ENCODE measurements at places on chromosomes 2 and 18.

GRCh38 chr18:48336332-48336731 lies 72.9 kb downstream of the ZBTB7C start:
- no peak for DNase-seq

DNA sequence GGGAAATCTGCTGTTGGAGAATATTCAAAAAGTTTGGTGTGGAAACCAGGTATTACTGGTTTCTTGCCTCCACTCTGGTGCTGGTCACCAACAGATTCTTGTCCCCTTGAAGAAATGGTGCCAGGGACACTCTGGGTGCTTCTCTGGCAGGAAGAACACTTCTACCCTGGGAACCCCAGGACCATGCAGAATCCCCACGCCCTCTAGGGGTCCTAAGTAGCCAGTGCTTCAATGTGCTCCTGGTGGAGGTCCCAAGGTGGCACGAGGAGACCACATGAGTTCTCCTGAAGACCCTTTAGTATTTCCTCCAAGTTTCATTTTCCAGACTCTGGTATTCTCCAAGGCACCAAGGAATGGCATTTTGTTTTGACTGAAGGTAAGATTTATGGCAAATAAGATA lies 380.6 kb downstream of the TSN start:
- DNase-seq: no peak

GRCh38 chr2:96315400-96316071 lies 9.6 kb upstream of the ITPRIPL1 start:
- DNase-seq: no peak

DNA sequence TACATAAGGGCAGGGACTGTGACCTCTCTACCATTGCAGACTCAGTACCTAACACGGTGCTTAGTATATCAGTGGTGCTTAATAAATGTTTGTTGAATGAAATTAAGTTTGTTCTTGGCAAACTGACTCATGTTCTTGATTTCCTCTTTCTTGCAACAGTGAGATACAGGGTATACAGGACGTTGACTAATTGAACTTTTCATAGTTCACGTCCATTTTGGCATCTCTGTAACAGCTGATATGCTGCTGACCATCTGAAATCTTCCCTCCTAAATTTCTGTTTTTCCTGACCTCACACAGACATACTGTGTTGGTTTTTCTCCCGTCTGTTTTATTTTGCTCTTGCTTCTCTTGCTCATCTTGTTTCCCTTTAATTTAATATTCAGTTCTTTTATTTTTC lies 44.2 kb downstream of the LHCGR start:
- DNase-seq: no peak

GRCh38 chr18:71902482-71902881 lies 641.7 kb downstream of the CBLN2 start:
- DNase-seq: no peak

DNA sequence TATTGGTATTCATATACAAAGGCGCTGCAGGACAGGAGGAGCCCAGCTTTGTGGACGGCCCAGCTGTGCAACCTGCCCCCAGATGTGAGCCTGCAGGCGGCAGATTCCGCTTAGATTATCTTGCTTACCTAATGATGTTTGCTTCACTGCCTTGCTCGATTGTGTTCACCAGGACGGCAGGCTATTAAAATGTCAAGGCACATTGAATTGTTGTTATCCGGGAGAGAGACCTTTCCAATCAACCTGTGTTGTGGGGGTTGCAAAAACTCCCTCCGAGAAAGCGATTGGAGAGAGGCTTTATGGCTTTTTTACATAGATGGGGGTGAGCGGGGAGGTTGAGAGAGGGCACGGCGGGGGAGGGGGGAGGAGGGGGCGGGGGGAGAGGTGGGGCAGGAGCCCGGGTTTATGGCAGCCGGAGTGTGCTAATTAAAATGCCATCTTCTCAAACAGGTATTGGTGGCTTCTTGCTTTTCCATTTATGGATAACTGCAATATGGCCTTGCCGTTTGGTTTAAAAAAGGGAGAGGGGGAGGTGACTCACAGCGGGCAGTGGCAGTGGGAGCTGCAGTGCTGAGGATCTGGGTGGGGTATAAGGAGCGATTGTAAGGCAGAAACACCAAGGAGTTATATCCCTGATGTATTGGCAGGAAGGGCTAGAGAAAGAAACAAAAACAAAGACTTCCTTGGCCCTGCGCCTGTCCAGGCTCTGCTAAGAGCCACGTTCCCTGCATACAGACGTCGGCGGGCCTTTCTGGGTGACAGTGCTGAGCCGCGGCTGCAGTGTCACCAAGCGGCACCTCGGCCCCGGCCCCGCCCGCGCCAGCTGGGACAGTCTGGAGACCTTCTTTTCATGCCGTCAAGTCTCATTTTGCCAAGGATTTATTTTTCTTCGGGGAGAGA lies 97.2 kb downstream of the INSIG2 start:
- peak; percentile 44 for DNase-seq

- no peak for DNase-seq
These were observed 3.6 kb upstream of the LCT start for GRCh38 chr2:135840601-135841000.

- DNase-seq: no peak
These were observed 66.2 kb downstream of the MAIP1 start for GRCh38 chr2:200021449-200022114.

- DNase-seq: no peak
These were observed 736.6 kb upstream of the ZEB2 start for GRCh38 chr2:145256551-145256950.

DNA sequence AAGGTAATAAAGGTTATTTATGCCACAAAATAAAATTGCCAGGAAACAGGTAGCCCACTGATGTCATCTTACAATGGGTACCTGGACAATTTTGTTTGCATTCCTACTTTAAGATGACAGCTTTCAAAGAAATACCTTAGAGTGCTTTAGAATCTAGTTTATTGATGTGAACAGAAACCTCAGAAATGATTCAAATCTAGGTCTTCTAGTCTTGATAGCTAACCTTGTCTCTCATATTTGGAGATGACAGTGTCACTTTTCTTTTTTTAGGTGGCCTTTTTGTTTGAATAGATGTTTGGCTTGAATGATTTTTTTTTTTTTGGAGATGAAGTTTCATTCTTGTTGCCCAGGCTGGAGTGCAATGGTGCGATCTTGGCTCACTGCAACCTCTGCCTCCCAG lies 69.1 kb downstream of the PIK3C3 start:
- DNase-seq: no peak

- no peak for DNase-seq
These were observed 308.1 kb downstream of the TMX3 start for GRCh38 chr18:68406761-68407160.

DNA sequence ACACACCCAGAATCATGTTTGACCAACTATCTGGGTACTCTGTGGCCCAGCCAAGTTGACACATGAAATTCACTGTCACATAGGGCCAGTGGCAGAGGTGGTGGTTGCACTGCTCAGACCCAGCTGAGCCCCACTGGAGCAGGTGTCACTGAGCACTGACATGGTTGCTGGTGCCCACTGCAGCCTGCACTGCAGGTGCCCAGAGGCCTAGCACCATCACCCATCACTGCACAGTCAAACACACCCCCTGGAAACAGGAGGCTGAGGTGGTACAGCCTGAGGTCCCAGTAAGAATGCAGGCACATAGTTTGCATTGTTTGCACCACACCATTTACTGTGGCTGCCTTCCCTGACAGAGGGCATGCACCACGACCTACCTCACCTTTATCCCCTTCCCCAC lies 278.7 kb upstream of the MGAT5 start:
- no peak for DNase-seq

- no peak for DNase-seq
These were observed 250.3 kb upstream of the TCF4 start for GRCh38 chr18:55838319-55838718.

DNA sequence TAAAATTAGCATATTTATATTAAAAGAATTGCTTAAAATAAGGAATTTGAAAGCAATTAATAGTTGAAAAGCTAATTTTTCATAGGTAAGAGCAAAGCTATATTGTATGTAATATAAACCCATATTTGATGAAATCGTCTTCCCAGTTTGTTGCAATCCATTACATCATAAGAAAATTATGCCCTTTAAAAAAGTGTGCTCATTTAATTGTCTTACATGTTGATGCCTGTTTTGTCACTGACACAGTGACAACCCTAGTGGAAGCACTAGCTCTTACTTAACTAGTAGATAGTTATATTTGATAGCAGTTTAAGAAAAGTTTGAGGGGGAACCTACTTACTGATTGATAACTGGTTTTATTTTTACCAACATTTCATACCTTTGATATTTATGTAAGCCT lies 30.0 kb upstream of the IL18RAP start:
- no peak for DNase-seq

GRCh38 chr18:31538837-31539236 lies 40.9 kb downstream of the DSG2 start:
- DNase-seq: no peak

GRCh38 chr18:55440988-55441387 lies 147.0 kb downstream of the TCF4 start:
- DNase-seq: no peak

DNA sequence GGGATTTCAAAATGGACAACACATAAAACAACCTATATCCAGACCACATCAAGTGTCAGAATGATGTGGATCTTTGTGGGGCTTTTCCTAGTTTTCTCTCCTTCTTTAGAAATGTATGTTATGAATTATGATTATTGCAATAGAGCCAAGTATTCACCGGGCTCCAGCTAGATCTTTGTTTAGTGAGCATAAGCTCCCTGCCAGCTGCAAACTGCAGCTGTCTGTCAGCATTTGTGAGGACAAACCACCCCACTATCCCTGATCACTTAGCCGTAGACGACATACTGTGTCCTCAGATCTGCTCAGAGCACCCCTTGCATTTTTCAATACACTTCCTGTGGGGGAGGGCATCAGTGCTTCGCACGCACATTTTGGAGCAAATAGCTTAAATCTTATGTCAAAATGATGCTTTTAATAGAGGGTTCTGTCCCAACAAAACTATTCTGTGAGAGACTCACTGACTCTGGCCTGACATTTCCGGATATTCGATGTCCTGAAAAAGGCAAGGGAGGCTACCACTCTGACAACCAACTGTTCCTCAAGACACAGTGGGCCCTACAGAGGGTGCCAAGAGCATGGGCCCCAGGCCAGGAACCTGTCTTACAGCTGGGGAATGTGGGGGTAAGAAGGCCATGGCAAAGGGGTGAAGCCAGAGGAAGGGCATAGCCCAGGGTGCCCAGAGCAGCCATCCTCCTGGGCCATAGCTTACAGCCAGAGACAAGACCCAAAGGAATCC lies 346.0 kb downstream of the ARHGAP15 start:
- DNase-seq: no peak

GRCh38 chr2:60432035-60432601 lies 121.3 kb downstream of the BCL11A start:
- DNase-seq: no peak

DNA sequence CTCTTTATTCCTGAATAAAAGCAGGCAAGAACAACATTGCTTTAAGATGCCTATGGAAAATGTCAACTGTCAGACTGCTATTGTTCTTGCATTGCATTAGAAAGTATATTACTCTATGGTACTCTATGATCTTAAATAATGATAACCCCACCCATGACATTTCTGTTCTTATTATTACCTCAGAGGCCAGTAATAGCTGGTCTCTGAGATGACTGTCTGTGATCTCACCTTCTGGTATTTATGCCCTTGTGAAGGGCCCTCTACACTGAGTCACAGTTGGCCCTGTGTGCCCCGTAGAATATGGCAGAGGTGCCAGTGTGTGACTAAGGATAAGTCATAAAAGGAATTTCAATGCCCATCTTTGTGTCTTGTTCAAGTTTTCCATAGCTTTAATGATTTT lies 61.0 kb downstream of the SPP2 start:
- no peak for DNase-seq

- DNase-seq: no peak
These were observed 73.9 kb upstream of the TTN start for GRCh38 chr2:178881075-178881474.

- no peak for DNase-seq
These were observed 21.9 kb downstream of the PPP3R1 start for GRCh38 chr2:68230241-68231060.

GRCh38 chr2:74835831-74836674 lies 2.1 kb downstream of the HK2 start:
- DNase-seq: no peak

- DNase-seq: no peak
These were observed 217.4 kb upstream of the GCFC2 start for GRCh38 chr2:75928093-75928492.

DNA sequence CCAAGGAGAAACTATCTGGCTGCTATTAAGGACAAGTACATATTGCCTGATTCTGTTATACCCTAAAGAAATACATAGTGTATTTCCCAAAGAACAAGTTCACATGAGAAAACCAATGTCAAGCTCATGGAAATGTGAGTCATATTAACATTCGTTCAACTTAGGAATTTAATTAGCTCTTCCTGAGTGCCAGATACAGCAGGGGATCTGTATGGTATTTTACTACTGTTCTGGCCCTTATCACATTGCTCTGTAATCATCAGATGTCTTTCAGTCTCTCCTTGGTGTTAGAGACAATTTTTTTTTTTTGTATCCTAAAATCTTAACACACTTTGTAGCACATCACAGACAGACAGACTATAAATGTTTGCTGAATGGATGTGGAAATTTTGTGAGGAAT lies 395.0 kb upstream of the CRIM1 start:
- no peak for DNase-seq

GRCh38 chr2:84865181-84865783 lies 15.6 kb downstream of the TRABD2A start:
- no peak for DNase-seq

DNA sequence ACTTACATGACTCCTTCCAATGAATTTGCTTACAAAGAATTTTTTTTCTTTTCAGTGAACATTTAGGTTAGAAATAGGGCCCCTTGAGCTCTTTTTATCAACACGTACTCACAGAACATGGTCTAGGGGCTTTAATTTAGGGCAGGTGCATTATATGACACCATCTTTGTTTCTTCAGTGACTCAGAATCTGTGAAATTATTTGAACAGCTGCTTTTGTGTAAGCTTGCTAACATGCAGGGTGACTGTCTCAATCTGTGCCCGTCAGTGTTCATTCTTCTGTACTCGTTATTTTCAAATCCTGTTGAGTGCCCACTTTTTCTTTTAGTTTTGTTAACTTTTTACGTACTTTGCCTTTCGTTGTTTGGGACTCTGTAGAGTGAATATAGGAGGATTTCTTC lies 52.8 kb upstream of the CABYR start:
- DNase-seq: no peak

All from stimulated activated CD8-positive, alpha-beta memory T cell treated with anti-CD3 and anti-CD28 coated beads, Interleukin-4, amount 100 ng/mL, for 24 hours (primary cell).